ENCODE measurements at places on chromosomes 1 and 21.
A peak's percentile ranks its signal among the peaks of the same experiment; 100 is the strongest.

GRCh38 chr1:52709016-52709415, 10.9 kb upstream of the COA7 start:
- no peak for DNase-seq

DNA sequence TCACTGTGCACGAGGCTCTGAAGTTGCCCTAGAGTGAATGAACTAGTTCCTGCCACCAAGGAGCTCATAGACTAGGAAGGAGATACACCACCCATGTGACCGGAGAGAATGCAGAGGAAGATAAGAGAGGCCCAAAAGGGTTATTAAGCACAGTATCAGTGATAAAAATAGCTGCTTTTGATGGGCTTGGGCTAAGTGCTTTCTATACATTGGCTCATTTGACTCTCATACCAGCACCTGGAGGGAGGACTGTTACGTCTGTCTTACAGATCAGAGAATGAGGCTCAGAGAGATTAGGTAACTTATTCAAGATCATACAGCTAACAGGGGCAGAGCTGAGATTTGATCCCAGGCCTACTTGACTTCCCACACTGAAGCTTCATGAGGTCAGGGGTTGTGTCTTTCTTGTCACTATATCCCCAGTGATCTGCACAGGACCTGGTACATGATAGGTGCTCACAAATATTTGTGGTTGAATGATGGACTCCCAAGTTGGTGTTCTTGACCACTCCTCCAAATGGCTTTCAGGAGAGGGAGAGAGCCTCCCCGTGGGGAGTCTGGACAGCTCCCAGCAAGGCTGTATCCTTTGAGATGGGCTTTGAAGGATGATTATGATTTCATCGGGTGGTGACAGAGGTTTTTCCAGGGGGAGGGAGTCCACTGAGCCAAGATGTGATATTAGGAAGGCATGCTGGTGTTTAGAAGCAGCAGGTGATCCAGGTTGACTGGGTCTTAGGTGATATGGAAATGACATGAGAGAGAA, 14.4 kb downstream of the PPFIA4 start:
- peak; percentile 57 for DNase-seq

- DNase-seq: no peak
These were observed 202.6 kb upstream of the COA6 start for GRCh38 chr1:234170622-234171021.

DNA sequence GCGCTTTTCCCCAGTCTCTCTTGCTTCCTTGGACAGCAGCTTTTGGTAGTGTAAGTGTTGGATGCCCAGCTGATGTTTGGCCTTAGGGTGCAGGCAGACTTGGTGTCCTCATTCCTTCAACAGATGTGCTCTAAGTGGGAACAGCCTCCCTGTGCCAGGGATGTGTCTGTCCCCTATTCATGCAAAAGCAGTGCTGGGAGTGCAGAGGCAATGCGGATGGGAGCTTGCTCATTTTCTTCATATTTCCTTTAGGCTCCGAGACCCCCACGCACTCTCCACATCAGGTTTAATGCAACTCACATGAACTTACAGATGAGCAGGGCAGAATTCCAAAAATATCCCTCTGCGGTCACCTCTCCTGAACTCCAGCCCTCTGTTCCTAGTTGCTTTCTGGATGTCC, 96.1 kb downstream of the IER5 start:
- DNase-seq: no peak

GRCh38 chr1:16938351-16939321, 16.9 kb downstream of the CROCC start:
- no peak for DNase-seq

- peak; percentile 17 for DNase-seq
These were observed 85.2 kb downstream of the BEND5 start for GRCh38 chr1:48691429-48692001.

DNA sequence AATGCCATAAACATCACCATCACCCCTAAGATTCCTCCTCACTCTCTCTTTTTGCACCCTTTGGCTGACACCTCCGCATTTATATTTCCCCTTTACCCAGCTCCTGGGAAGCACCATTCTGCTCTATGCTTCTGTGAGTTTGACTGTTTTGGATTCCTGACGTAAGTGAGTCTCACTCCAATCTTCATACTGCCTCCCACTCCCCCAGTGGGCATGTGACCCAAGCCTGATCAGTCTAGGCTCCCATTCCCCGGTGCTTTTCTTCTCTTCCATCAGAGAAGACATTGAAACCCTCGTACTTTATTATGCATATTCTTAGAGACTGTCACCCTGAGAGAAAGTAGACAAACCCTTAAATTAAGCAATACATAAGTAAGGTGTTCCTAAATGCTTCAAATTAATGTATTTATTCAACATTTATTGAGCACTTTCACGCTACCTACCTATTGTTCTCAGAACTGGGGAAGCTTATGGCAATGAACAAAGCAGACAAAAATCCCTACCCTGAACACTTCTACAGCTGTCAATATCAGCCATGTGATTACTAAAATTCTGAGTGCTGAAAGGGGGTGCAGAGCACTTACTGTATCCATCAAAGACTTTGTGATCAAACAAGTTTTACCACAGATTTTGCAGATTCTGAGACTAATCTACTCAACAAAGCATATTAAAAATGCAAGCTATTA, 43.4 kb upstream of the DIPK1A start:
- DNase-seq: no peak

- no peak for DNase-seq
These were observed 9.8 kb upstream of the PHTF1 start for GRCh38 chr1:113768916-113769600.

DNA sequence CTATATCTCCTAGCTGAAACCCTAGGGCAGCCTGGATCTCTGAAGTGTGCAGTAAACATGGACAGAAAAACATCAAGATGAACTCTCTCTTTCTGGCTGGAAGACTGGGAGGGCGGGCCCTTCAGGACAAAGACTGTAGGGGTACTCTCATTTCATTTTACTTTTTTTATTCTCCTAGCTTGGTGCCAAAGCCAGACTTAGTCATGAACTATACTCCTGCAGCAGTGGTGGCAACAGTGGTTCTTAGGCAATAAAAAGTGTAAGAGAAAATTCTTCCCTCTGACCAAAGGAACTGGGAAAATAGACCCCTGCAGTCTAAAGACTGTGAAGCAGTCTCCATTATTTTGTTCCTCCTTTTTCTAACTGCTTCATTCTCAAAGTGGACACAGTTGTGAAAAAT, 213.8 kb upstream of the JUN start:
- no peak for DNase-seq

- no peak for DNase-seq
These were observed 104.4 kb downstream of the CACHD1 start for GRCh38 chr1:64574301-64574700.

- no peak for DNase-seq
These were observed 97.4 kb upstream of the TNR start for GRCh38 chr1:175840787-175841186.

GRCh38 chr1:14615549-14616218, 17.2 kb downstream of the KAZN start:
- no peak for DNase-seq

DNA sequence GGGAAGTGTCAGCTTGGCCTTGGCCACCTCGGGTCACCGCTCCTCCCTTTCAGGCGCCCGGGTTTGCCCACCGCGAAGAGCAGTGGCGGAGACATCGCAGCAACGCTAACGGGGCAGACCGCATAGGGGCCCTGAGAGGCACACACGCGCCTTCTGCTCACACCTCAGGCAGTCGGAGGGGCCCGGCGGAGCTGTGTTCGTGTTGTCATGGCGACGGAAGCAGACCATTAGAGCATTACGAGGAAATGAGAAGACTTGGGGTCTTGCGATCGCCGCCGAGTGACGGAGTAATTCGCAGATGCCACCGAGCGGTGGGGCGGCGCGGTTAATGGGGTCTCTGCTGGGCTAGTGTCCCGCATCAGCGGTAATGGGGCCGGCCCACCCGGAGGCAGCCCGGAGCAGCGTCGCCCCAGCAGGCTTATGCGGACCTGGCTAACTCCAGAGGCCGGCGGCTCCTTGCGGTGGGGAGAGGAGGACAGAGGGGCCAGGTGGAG, 144.1 kb downstream of the TNR start:
- no peak for DNase-seq

GRCh38 chr21:15209224-15209623, 144.4 kb upstream of the NRIP1 start:
- DNase-seq: no peak

- no peak for DNase-seq
These were observed 32.1 kb downstream of the IL12RB2 start for GRCh38 chr1:67339623-67340343.

GRCh38 chr1:182101415-182102042, 40.0 kb upstream of the ZNF648 start:
- DNase-seq: no peak

- DNase-seq: peak; percentile 96
These were observed at the start of gene KIAA0319L for GRCh38 chr1:35557118-35557610. KIAA0319L (minus strand) TSS chr1:35557403; CDS start chr1:35554491, 2,912 bp downstream.

DNA sequence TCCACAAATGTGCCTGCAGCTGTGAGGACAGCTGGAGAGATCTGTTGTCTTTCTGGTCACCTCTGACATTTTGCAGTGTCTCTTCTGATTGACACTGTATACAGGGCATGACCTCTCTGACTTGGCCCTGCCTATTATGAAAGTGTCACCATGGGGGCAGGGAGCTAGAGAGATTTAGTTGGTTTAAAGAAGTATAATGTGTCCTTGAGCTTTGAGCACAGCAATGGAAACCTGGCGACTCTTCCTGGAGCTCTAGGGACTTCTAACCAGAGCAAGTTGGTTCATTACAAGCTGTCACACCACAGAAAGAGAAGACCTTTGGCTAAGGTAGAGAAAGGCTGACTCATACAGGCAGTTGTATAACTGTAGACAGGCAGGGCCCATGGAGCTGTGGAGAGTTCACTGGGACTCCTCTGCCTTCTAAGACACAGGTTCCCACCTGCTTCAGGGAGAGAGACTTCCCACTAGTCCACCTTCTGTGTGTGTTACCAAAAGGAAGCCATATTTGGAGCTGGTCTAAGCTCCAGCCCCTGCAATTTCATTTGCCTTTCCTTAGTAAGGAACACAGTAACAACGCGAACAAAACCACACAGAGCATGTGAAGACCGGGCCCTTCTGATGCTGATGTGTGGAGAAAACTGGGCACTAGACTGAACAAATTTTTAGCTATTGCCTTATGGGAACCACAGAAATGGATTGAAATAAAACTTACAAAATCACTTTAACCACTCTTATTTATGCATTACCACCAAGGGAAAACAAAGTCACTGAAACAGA, 90.5 kb upstream of the ADAR start:
- DNase-seq: no peak

DNA sequence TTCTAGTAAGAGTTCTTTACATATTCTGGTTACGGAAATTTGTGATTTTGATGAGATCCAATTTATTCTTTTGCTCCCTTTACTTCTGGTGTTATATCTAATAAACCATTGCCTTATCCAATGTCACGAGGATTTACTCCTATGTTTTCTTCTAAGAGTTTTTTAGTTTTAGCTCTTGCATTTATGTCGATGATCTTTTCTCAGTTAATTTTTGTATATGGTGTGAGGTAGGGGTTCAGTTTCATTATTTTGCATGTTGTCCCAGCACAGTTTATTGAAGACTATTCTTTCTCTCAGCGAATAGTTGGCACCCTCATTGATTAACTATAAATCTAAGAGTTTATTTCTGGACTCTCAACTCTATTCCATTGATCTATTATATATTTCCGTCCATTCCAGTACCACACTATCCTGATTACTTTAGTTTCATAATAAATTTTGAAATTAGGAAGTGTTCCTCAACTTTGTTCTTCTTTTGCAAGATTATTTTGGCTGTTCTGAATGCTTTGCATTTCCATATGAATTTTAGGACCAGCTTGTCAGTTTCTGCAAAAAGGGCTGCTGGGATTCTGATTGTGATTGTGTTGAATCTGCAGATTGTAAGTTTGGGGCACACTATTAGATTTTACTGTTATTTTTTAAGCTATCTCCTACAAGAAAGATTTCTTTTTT, 4.0 kb downstream of the KDM1A start:
- DNase-seq: no peak

GRCh38 chr1:40684669-40685068, 6.8 kb upstream of the NFYC start:
- no peak for DNase-seq

DNA sequence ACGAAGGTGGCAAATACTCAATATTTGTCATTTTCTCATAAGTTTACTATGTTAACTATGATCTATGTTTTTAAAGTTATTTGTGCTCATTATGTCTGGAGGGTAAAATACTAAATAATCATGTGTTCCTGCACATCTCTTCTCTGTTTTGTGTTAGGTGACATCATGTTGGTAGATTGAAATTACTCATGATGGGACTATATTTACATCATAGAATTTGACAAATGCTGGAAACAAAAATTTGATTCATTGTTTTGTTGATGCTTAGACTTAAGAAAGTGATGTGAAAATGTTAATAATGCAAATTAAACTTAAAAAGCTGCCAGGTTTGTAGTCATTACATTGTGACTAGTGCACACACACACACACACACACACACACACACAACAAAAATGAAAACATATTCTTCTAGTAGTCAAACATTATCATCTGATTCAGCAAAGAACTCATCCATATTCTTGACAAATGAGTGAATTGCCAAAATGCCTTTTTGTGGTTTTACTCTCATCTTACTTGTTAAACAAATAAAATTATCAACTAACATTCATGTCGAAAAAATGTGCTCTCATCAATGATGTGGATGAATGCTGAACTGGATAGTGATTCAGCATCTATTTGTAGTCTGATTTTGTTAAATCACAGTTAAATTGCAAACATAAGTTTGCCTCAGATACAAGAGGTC, 870.7 kb downstream of the BRINP3 start:
- DNase-seq: no peak

DNA sequence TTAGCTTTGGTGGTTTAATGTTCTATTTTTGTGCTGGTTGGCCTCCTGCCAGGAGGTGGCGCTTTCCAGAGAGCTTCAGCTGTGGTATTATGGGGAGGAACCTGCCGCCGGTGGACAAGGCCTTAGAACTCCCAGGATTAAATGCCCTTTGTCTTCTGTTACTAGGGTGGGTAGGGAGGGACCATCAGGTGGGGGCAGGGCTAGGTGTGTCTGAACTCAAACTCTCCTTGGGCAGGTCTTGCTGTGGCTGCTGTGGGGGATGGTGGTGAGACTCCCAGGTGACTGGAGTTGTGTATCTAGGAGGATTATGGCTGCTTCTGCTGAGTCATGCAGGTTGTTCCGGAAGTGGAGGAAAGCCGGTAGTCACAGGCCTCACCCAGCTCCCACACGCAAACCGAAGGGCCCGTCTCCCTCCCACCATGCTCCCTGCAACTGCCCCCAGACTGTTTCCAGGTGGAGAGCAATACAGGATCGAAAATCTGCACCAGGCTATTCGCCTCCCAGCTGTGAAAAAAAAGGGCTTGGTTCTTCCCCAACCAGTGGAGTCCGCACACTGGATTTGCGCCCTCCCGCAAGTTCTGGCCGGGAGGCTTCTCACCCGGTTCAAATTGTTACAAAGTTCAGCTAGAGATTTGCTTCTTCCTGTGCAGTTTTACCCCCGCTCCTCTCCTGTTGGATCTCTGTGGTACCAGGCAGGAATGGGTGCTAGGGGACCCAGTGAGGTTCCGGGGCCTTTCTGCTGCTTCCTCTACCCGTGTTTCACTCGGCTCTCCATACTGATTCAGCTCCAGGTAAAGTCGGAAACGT, 220.5 kb downstream of the CENPF start:
- DNase-seq: no peak

DNA sequence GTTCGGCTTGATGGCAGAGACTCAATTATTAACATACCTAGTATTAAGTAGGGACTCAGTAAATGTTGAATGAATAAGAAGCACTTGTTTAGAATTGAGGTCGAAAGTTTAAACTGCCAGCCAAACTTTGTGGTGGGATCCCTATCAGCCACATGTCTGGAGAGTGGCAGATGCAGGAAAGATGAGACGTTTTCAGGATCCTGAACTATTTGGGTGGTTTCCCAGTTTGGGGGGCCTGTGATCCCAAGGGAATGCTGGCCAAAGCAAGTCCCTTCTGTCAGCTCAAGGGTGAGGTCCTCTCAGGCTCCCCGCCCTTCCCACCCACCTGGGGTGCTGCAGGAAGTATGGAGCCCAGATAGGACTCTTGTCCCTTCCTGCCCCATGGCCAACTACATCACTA, 38.6 kb downstream of the KCNC4 start:
- DNase-seq: peak; percentile 44
